Fibroblast of skin of right quadriceps (primary cell): ENCODE measurements at places on chromosomes 4 and X.

DNA sequence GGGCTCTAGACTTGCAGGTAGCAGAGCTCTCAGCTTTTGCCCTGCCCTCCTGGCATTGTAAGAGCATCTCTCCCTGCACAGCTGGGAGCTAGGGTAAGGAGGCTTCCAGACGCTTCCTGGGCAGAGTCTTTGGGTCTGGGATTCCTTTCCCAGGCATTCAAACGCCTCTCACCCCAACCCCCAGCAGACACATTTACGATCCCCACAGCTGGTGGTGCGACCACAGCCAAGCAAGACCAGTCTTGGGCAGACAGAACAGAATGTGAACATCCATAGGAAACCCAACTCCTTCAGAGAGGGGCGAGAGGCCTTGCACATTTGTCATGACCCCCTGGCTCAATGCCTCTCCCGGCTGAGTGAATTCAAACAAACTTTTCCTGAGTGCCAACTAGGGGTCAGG, 38.1 kb upstream of the CD99L2 start:
- peak; percentile 56 for DNase-seq

DNA sequence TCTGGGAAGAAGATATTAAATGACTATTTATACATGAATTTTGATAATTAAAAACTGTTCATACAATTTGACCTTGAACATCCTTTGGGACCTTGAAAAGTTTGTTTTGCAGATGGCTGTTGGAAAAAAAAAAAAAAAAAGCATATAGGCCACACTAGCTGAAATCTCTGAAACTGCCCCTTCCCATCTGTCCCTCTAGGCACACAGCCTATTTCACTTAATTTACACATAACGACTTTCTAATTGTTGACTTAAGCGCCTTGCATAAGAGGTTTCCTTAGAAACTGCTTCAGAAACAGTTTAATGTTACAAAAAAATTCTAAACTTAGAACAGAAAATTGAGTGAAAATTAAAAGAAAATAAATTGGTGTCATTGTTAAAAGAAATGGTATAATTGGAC, 131.0 kb downstream of the COX18 start:
- DNase-seq, result no peak

- peak; percentile 78 for DNase-seq
Measured at GRCh38 chrX:861340-861890, 230.8 kb downstream of the SHOX start.

- no peak for DNase-seq
Measured at GRCh38 chr4:42767669-42768068, 110.8 kb upstream of the ATP8A1 start.

DNA sequence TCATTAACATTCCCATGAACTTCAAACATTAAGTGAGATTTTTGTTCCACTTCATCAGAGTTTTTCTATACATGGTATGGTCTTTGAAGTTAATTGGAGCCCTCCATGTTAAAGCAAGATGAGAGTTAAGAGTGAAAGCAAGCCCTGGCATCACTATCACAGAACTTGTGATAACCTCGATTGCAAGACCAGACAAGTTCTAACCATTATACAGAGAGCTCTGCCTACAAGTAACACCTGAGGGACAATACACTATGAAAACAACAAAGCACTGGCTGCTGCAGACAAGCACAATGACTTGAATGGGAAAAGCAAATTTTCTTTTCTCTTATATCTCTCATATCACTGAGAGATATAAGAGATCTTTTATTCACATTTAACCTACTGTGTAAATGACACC, 126.6 kb upstream of the GYPA start:
- no peak for DNase-seq

DNA sequence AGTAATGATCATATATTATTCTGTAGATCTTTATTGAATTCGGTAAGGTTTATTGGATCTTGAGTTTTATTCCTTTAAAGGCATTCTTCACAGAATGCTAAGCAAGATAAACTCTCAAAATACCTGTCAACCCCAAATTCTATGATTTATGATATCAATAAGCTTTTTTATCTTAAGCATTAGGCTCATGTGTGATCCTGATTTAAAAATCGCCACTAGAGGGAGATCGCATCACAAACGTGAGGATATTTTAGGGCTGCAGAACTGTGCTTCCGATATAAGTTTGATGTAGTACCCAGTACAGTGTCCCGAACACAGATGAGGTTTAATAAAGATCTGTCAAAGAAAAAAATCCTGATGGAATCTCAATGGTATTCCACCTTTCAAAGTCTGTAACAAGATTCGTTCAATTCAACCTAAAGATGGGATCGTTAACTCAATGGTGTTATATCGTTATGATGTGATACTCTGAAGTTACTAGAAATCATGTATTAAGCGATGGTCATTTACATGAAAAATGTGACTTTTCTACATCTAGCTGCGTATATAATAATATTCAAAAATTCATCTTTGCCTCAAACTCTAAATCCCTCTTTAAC, 169.0 kb downstream of the CORIN start:
- peak; percentile 52 for DNase-seq

- DNase-seq, result no peak
Measured at GRCh38 chr4:92634882-92635281, 331.1 kb downstream of the GRID2 start.

GRCh38 chr4:93810340-93810992, 18.1 kb upstream of the ATOH1 start:
- no peak for DNase-seq

- no peak for DNase-seq
Measured at GRCh38 chr4:159106636-159107035, 3.8 kb downstream of the RAPGEF2 start.

GRCh38 chr4:36471903-36472302, 190.5 kb downstream of the DTHD1 start:
- DNase-seq, result no peak

GRCh38 chr4:166658585-166658984, 575.7 kb downstream of the SPOCK3 start:
- DNase-seq, result no peak

GRCh38 chrX:147342197-147342596, 527.7 kb upstream of the CXorf51A start:
- no peak for DNase-seq

DNA sequence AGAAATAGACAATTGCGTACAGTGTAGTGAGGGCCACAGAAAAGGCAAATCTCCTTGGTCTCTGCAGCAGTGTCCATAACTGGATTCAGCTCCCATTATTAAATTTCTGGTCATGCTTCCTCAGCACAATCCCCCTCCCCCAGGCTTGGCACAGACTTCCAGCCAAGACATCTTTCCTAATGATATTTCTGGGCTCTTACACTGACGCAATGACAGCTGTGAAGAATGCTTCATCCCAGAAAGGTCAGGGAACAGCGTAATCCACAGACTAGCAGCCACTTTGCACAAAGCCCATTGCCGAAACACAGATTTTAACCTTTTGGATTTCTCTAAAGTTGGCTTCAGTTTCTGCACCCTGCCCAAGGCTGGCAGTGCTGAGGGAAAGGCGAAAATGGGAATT, 597.6 kb upstream of the CPEB2 start:
- DNase-seq, result peak; percentile 2

DNA sequence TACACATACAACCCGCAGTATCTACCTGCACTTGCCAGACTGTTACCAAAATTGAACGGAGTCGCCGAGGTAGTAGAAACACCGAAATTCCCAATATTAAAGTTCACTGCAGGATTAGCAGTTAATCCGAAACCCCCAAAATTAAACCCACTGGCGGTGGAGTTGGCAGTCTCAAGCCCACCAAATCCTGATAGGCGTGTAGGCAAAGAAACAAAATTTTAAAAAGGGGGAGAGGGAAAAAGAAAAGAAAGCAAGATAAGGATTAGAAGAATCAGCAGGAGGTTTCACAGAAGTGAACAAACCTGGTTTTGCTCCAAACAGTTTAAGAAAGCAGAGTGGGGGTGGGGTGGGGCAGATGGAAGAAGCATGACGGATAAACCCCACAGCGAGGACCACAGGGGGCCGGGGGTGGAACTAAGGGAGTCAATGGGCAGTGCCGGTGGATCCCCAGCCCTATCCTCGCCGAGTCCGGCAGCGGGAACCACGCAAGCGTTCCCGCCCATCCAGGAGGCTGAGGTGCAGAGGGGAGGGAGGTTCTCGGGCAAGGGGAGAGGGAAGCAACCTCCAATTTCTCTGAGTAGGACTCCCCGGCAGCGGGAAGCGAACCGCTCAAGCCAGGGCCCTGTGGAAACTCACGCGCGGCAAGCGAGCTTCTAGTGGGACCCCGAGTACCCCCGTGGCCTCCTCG, 599 bp downstream of the NUP54 start:
- peak; percentile 80 for DNase-seq

GRCh38 chr4:123659730-123660129, 263.1 kb downstream of the SPRY1 start:
- no peak for DNase-seq

GRCh38 chr4:153005899-153006381, 69.8 kb downstream of the FHDC1 start:
- no peak for DNase-seq

DNA sequence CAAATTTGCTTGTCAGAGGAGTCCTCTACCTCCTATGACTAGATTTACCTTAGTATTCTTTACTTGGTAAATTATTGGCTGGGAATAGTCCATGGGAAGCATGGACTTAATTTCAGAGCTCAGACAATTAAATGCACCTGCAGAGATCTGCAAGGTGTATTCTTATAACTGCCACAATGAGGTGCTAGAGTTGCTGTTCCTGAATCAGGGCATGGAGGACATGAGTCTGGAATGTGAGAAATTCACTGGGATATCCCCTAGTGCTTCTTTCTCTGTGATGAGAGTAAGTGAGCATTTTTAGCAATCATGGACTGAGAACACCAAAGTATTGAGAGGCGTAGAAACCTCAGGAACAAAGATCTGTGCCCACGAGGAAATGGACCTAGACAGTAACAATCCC, 32.9 kb upstream of the GRID2 start:
- DNase-seq, result no peak

GRCh38 chr4:80124246-80125211, 51.5 kb upstream of the ANTXR2 start:
- no peak for DNase-seq

DNA sequence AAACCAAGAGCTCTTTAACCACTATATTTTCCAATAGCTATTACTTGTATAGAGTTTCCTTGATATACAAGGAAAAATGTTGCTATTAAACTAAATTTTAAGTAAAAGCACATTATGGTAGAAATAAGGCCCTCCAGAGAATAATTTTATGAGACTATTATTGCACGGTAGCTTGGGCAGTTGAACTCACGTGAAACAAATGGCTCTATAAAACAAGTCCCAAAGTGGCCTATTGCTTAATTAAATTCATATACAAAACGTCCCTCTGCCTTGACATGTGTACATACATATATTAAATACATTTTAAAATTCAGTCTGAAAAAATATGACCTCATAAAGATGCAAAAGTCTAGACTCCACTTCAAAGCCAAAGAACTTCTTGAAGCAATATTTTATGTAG, 582.2 kb downstream of the CENPC start:
- DNase-seq, result no peak

DNA sequence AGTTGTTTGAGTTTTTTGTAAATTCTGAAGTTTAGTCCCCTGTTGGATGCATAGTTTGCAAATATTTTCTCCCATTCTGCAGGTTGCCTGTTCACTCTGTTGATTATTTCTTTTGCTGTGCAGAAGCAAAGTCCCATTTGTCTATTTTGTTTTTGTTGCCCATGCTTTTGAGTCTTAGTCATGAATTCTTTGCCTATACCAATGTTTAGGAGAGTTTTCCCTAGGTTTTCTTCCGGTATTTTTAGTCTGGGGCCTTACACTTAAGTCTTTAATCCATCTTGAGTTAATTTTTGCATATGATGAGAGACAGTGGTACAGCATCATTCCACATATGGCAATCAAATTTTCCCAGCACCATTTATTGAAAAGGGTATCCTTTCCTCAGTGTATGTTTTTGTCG, 405.8 kb upstream of the RPS6KA3 start:
- DNase-seq, result peak; percentile 23

GRCh38 chr4:41369680-41370079, 113.0 kb downstream of the UCHL1 start:
- no peak for DNase-seq

DNA sequence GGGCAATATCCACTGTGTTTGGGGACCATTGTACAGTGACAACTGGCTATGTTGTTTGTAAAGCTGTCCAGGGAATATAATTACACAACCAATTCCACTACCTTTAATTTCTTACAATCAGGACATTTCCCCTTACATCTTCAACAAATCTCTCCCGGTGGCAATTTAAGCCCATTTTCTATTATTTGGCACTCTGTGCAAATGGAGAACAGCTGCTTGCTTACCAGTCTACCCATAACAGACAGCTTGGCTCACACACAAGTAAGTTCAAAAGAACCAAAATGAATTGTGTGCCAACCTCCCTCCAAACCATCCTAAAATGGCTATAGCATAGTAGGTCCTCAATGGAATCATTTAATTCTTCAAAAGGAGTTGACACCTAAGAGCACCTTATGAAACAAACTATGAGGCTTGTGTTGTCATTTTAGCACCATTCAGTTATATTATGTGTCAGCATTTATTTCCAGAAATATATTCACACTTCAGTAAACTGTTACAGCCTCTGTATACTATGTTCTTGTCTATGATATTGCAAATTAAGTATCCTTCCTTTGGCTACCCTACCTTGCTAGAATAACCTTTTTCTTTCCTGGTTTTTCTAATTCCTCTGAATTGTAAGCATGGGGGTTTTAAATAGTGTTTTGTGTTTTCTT, 18.4 kb downstream of the GABRA4 start:
- no peak for DNase-seq

- DNase-seq, result peak; percentile 93
Measured at GRCh38 chr4:134544303-134544770, 342.7 kb upstream of the PABPC4L start.

DNA sequence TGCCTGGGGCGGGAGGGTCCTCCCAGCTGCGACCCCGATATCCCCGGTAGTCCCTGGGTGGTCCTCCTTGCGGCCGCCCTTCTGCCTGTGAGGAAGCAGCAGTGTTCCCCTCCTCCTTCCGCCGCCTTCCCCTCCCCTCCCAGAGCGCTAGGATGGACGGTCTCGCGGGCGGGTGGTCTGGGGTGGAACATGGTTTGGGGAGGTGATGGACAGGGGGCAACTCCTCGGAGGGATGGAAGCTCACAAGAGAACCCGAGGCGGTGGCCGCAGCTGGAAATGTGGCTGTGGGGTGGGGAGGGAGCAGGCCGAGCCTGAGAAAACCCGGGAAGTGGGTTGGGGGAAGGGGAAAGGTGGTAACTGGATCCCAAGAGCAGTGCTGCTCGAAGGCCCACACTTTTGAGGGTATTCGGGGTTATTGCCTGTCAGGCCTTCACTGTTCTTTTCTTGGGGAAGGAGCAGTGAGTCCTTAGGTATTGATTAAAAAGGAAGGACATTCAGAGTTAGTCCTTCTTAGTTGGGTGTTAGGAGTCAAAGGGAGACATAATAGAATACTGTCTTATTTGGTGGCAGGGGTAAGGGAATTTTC, 581 bp downstream of the UBE2K start:
- peak; percentile 39 for DNase-seq

DNA sequence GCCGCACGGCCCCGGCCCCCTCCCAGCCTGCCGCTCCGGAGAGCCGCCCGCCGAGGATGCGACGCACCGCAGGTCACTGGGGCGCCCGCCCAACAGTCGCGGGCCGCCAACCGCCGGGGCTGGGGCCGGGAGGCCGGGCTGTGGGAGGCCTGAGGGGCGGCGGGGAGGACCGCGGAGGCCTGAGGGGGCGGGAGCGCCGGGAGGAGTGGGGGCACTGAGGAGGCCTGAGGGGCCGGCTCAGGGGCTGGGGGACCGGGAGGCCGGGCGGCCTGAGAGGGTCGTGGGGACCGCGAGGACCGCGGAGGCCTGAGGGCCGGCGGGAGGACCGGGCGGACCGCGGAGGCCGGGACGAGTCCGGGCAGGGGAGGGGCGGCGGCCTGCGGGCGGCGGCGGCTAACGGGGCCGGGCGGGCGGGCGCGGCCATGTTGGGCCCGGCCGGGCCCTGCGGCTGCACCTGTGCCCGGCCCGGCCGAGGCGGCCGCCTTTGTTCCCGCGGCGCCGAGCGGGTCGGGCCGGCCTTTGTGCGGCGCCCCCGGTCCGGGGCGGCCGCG, 353 bp downstream of the NSD2 start:
- DNase-seq, result no peak
